ENCODE measurements at places on chromosomes 3 and 15.

- no peak for DNase-seq
Measured at GRCh38 chr3:43307226-43307625, 20.9 kb downstream of the SNRK start.

- peak; percentile 74 for DNase-seq
Measured at GRCh38 chr3:184334470-184335158, 2.8 kb upstream of the FAM131A start.

- no peak for DNase-seq
Measured at GRCh38 chr15:53323191-53323590, 436.3 kb downstream of the WDR72 start.

DNA sequence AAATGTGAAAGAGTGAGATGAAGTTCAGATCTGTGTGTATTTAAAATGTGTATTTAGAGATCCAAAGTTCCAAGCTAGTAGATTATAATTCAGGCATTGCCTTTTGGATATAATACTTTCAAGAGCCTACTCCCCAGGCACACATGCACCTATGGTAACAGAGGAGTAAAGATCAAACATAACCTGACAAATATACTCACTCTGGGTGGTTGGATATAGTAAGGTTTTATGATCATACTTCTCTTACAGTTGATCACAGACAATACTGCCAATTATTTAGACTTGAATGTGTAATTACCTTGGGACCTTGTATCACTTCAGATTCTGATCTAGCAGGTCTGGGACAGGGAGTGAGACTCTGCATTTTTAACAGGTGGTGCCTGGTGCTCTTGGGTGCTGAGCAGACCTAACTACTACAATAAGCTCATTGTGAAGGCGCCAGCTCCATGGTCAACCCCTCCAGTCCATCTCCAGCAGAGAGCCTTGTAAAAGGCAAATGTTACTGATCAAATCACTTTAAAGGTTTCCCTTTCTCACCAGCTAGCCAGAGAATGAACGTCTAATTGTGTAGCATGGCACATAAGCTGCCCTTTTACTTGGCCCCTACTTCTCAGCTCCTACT, 55.5 kb downstream of the NBEAL2 start:
- no peak for DNase-seq

DNA sequence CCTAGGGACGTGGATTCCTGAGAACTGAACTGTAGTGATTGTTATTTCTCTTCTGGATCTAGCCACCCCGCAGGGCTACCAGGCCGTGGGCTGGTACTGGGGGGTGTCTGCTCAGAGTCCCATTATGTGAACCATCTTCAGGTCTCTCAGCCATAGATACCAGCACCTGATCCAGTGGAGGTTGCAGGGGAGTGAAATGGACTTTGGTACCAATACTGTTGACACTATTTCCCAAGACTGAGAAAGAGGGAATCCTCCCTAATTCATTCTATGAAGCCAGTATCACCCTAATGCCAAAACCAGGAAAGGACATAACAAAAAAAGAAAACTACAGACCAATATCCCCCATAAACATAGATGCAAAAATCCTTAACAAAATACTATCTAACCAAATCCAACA, 237.0 kb upstream of the AGTR1 start:
- DNase-seq, result no peak

- DNase-seq, result peak; percentile 52
Measured at GRCh38 chr3:49171775-49172500, 540 bp downstream of the KLHDC8B start.

DNA sequence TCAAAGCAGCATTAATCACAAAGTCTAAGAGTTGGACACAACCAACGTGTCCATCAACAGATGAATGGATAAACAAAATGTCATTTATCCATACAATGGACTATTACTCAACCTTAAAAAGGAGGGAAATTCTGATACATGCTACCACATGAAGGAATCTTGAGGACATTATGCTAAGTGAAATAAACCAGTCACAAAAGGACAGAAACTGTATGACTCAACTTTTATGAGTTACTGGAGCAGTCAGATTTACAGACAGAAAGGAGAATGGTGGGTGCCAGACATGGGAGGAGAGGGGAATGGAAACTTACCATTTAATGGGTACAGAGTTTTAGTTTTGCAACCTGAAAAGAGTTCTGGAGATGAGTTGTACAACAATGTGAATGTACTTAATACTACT, 43.0 kb upstream of the SEC13 start:
- no peak for DNase-seq
